ENCODE measurements at places on chromosomes 6 and 20.

DNA sequence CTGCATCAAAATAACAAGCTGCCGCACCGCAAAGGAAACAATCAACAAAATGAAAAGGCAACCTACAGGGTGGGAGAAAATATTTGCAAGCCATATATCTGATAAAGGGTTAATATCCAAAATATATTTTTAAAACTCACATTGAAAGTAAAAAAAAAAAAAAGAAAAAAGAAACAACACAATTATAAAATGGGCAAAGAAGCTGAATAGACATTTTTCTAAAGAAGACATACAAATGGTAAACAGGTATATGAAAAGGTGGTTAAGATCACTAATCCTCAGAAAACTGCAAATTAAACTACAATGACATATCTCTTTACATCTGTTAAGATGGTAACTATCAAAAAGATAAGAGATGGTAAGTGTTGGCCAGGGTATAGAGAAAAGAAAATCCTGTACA is 105.4 kb upstream of the LY86 start:
- no peak for DNase-seq

- no peak for DNase-seq
Observed at GRCh38 chr6:100240798-100241197, 223.9 kb downstream of the SIM1 start.

DNA sequence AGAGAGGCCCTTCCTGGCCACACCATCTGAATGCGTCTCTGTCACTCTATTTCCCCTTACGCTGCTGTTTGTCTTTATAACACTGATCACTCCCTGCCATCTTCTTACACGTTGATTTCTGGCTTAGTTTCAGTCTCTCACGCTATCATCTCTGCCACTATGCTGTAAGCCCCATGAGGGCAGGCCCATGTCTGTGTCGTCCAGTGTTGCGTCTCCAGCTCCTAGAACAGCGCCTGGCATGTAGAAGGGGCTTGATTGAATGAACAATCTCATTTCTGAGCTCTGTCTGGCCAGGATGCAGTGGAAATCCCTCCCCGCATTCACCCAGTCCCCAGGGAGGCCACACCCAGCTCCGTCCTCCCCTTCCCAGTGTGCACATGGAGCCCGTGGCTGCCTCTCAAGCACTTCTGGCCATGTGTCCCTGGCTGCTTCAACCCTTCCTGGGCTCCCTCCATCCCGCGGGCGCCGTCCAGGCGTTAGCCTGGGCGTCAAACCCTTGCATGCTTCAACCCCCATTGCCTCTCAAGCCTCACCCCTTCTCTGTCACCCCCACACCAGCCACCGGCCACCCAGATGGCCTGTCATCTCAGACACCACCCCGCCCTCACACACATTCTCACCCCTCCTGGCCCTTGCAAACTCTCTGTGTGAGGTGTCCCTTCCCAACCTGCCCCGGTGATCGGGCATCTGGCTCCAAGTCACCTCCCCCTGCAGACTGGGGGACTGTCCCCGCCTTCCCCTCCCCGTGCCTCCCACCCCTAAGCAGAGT is 71.1 kb downstream of the SRC start:
- no peak for DNase-seq

- DNase-seq, result peak; percentile 33
Observed at GRCh38 chr6:11423072-11423471, 114.5 kb upstream of the TMEM170B start.

GRCh38 chr20:36197271-36197670 is 39.0 kb upstream of the AAR2 start:
- DNase-seq, result no peak

DNA sequence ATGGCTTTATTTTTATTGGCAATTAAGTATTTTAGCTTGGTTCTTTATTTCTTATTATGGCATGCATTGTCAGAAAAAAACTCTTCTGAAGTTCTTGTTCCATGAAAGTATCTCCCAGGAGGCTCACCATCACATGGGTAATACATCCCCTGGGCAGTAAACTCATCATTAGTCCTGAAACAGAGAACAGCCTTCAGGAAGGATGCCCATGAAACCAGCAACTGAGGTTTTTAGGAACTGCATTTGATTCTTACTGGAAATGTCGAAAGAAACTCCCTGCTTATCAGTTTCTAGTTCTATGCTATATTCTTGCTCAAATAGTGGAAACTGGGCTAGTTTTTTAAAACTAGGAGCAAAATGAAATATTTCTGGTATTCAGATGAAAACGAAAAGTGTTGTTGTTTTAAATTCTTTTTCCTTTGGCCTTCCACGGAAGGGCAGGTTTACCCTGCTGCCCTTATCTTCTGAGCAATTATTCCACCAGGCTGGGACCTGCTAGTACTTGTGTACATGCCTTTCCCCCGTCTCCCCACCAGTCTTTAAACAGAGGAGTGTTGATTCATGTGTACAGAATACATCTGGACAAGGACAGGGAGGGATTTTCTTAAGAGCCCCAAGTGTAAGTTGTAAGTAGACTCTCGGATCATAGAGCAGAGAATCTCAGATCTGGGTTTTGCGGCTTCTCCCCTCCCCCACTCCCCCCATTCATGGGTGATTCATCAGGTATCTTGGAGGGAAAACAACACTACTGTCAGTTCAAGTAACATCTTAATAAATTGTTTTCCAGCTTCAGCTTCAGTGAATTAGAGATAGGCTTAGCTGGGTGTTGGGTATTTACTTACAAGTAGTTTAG is 81.5 kb downstream of the RTN4IP1 start:
- DNase-seq, result peak; percentile 48

DNA sequence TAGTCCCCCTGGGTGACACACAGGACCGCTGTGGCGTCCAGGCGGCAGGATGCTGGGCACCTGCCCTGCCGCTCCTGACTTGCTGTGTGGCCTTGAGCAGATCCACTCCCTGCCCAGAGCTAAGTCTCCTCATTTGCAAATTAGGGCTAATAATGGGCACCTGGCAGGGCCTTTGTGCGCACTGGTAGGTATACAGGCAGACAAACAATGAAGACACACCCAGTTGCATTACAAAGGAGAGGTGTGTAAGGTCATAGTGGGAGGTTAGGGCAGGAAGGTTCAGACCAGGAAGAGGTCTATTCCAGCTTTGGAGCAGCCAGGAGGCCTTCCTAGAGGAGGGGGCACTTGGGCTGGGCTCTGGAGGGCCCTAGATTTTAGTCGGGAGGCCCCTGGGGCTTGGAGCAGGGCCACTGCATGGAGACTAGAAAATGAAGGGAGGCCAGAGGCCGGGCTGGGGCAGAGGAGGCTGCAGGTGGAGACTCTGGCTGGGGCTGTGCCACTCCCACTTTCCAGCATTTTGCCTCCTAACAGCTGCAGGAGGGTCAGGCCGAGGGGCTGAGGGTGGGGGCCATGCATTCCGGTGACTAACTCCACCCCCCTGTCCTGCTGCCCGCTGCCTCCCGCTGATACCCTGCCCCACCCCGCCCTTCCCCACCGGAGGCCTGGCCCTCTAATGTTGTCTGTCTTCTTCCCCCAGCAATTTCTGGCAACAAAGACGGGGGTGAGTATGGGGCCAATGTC is 28.5 kb downstream of the MYH7B start:
- DNase-seq, result no peak

DNA sequence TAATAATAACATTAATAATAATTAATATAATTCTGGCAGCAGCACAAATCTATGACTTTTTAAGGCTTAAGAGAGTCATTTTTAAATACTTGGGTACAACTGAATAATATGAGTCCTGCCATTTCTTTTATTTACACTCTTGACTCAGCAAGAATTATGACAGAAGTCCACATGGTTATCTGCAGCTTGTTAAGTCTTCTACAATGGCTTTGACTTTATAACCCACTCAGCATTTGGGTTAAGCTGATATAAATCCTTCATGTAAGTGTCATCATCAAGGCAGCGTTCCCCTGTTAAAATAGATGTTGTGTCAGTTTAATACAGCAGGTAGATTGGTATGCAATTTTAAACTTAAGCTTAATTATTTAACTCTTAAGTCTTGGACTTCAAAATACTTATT is 131.7 kb downstream of the ARHGAP18 start:
- DNase-seq, result no peak

GRCh38 chr6:41283600-41283999 is 2.9 kb downstream of the TREM1 start:
- DNase-seq, result no peak

DNA sequence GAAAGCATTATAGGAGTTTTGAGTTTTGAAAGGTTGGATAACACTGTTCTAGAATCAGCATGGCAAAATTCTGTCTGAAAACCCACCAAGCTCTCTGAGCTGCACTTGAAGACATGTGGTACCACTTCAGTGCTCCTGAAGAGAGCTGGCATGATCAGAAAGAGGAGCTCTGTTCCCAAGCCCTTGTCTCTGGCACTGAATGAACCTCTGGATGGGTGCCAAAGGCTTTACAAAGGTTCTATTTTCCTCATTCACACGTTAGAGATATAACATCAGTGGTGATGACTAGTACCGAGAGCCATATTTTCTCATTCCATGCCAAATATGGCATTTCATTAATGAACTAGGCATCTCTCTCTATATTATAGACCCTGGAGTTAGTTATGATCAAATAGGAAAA is 301.8 kb upstream of the ID4 start:
- no peak for DNase-seq

DNA sequence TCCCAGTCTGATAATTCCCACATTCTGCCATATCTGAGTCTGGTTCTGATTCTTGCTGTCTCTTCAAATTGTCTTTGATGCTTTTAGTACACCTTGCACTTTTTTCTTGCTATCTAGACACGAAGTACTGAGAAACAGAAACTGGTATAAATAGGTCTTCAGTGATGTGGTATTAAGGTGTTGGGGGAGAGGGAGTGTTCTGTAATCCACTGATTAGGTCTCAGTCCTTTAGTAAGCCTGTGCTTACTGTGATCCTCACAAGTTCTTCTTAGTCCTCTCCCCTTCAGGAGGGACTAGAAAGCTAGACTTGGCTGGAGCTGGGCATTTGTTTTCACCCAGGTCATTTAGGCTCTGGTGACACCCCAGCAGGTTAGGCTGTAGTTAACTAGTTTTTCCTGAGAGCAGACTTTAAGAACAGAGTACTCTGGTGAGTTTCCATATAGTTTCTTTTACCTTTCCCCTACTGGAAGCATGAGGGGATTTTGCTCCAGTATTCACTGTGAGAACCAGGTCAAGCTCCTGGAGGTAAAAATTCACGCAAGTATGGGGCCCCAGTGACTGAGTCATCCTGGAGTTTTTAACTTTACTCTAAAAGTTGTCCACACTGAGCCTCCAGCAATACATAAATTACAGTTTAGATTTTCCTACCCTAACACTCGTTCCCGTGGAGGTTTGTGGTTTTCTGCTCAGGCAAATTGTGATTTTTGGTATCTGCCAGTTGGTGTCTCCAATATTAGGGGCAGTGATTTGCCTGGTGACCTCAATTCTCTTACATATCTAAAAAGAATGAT is 154.6 kb downstream of the CDKAL1 start:
- DNase-seq, result peak; percentile 73

GRCh38 chr6:16418151-16418550 is 179.8 kb downstream of the GMPR start:
- DNase-seq, result no peak

GRCh38 chr6:97437087-97437486 is 154.1 kb upstream of the MMS22L start:
- peak; percentile 13 for DNase-seq

- DNase-seq, result no peak
Observed at GRCh38 chr6:81791756-81792155, 39.3 kb upstream of the TENT5A start.

DNA sequence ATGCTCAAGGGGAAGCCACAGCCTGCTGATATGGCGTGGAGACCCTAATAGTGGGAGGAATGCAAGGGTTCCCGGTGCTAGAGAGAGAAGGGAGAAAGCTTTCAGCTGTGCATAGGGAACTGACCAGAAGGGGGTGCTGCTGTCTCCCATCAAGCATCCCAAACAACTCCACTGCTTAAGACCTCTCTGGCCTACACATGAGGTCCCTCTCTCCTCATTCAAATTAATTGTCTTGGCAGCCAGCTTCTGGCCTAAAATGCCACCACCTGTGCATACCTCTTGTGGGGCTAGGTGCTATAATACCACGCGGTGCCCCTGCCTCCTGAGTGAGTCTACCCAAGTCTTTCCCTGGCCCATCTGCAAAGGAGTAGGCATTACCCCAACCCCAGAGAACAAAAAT is 14.5 kb downstream of the ADISSP start:
- peak; percentile 63 for DNase-seq

DNA sequence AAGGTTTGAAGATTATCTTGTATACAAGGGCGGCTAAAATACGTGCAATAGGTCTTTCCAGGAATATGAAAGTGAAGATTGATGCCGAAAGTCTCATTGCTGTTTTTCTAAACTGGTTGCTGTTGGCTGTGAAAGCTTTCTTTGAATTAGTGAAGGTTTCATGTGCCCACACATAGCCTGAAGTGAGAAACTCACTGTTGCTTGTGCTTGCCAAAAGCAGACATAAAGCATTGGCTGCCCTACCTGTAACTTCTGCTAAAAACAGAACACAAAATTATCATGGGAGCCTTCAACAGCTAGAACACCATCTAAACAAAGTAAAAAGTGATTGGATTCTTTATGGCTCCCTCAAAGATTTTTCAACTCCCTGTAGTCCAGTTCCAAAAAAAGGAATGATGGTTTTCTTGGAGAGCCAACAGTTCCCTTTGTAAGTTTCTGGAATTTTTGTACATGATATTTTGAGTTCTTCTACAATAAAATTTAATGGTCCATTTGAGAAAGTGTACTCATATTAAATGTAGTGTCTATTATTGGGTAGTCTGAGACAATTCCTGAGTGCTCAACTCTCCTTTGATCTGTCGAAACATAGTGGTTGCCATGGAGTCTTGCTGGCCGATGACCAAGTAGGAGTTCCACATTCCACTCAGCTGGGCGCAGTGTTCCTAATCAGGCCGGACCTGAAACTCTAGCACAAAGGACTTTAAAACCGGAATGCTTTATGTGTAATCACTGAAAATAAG is 68.5 kb downstream of the PLEKHG1 start:
- peak; percentile 44 for DNase-seq

DNA sequence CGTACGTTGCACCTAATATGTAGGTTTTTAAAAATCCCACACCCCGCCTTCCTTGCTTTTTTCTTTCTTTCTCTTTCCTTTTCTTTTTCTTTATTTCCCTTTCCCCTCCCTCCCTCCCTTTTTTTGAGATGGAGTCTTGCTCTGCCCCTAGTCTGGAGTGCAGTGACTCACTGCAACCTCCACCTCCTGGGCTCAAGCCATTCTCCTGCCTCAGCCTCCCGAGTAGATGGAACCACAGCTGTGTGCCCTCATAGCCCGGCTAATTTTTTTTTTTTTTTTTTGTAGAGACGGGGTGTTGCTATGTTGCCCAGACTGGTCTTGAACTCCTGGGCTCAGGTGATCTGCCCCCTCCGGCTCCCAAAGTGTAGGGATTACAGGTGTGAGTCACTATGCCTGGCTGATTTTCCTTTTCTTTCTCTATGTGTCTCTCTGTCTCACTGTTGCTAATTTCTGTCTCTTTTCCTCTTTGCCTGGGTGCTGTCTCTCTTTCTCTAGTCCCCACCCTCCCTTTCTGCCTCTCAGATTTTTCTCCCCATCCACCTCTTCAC is 61.2 kb downstream of the SRC start:
- DNase-seq, result peak; percentile 47
